ENCODE measurements at places on chromosomes 6 and 20.

DNA sequence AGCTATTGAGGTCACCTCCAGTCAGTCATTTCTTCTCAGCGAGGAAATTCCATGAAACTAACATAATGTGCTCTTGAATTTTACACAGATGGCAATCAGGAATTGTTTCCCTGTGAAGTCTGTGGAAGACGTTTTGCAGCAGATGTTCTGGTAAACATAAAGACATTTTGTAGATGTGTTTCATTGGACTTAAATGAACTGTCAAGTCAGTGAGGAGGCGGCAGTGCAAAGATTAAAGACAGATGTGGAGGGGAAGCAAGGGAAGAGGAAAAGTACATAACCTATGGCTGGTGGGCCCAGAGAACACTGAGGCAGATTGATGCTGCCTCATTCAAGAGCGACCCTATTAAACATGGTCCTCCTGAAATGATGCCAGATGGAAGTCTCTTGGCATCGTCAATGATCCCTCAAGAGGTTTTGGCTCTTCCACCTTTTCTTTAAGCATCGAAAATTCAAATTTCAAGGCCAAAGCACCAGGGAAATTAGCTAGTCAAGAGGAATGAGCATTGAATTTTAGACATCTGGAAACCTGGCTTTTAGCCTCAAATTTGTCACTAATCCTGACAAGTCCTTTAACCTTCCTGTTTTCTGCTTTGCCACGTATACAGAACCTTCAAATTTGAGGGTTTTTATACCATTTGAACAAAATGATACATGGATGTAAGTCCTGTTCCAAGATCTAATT, 20.1 kb downstream of the ZC2HC1B start:
- no peak for DNase-seq

DNA sequence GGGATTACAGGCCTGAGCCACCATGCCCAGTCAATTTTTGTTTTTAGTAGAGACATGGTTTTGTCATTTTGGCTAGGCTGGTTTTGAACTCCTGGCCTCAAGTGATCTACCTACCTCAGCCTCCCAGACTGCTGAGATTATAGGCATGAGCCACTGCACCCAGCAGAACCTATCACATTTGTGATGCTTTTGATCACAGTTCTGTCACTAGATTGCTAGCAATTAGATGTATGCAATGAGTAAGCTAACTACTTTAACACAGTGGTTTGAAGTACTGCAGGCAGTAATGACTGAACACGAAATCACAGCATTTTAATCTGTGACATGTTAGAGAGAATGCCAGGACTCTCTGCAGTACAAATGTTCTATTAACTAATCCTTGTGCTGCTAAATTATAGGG, 19.6 kb upstream of the SAMHD1 start:
- DNase-seq = no peak

DNA sequence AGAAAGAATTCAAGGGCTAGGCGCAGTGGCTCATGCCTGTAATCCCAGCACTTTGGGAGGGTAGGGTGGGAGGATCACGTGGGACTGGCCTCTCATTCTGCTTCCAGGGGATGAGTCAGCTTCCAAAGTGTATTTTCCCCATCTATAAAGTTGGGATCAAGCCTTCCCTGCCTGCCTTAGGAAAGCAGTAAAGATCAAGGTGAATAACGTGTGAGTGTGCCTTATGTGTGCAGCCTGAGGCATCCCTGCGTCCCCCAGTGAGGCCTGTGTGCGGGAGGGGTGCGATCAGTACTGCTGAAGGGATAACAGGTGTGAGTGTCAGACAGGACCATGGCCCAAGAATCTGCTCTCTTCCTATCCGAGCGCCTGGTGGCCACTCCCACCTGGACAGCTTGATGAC, 26.8 kb downstream of the TMEM181 start:
- no peak for DNase-seq

DNA sequence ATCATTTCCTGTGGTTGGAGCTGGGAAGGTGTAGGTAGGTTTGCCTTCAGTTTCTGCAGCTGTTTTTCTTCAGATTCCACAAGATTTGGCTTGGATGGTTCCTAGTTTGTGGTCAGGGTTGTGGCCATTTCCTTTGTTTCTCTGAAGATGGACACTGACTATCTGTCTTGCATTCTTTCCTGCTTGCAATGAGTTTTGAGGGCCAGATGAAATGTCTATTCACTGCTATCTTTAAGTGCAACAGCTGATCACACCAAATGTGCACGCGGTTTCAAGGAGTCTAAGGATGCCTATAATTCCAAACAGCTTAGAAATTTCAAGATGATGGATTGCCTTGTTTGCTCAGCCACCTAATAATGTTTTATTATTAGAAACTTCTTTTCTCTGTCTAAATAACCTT, 28.4 kb downstream of the IL20RA start:
- DNase-seq = no peak

DNA sequence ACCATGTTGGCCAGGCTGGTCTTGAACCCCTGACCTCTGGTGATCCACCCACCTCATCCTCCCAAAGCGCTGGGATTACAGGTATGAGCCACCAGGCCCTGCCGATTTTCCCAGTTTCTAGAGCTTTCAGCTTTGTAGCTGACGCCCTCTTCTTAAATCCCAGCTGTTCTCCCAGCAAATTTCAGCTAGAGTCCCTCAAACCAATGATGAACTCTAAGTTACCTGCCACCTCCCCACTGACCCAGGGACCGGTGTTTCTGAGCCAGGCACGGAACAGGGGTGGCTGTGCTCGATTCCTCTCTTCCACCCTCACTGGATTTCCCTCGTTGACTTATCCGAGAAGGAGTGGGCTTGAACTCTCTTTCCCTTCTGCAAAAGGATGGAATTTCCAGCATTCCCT, 39.1 kb downstream of the SUN5 start:
- no peak for DNase-seq

GRCh38 chr6:23377830-23378229, 748.2 kb upstream of the NRSN1 start:
- no peak for DNase-seq

GRCh38 chr6:162833776-162834175, 106.0 kb downstream of the PACRG start:
- DNase-seq = no peak

- no peak for DNase-seq
These were observed 74.4 kb downstream of the SH3BGRL2 start for GRCh38 chr6:79705456-79705995.

DNA sequence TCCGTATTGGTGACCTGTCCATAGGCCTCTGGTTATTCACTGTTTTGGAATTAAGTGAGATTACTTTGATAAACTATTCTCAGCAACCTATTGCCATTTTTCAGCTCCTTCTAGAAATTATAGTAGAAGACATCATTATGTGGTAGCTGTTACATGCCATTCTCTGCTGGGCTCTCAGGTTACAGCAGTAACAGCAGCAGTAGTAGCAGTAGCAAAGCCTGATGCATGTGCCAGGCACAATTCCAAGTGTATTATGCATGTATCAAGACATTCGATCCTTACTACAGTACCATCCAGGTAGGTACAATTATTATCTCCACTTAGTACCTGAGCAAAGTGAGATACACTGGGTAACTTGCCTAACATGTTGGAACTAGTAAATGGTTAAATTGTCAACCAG, 74.3 kb downstream of the RPS12 start:
- no peak for DNase-seq

GRCh38 chr6:87430499-87430898, 22.7 kb downstream of the CFAP206 start:
- no peak for DNase-seq

- DNase-seq = no peak
These were observed 921.8 kb upstream of the GJE1 start for GRCh38 chr6:141210901-141211300.

DNA sequence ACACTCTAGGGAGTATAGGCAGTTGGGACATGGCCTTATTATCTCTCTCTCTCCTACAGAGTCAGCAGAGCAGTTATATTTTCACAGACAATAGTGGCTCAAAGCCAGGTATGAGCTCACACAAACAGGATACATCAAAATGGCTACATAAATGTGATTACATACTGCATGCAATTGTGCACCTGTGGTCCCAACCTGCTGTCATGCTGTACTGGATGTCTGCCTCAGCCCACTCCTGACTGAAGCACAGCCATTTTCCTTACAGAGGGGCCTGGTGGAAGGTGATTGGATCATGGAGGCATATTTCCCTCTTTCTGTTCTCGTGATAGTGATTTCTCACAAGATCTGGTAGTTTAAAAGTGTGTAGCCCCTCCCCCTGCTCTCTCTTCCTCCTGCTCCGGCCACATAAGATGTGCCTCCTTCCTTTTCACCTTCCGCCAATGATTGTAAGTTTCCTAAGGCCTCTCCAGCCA, 37.0 kb upstream of the SAMHD1 start:
- no peak for DNase-seq

DNA sequence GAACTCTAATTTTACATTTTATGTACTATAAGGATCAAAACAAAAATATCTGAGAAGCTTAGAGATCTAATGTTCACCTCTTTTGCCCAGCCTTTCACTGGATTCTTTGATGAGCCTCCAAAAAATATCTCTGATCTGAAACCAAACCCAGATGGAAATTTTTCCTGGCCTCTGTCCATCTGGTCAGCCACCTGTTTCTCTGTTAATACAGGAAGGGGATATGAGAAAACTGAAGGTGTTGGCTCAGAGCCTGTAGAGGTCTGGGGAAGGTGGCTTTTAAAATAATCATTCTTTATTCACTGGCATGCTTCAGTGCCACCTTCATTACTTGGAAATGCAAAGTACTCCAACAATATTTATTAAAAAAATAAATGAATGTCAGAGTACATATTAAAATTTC, 8.5 kb upstream of the MCM3 start:
- no peak for DNase-seq

GRCh38 chr6:169640351-169640852, 61.4 kb downstream of the WDR27 start:
- DNase-seq = no peak

- DNase-seq = no peak
These were observed 389.9 kb downstream of the DOK5 start for GRCh38 chr20:54865273-54865672.

- DNase-seq = no peak
These were observed 18.3 kb upstream of the RANBP9 start for GRCh38 chr6:13729891-13730290.

GRCh38 chr6:22021966-22022365, 274.9 kb downstream of the PRL start:
- DNase-seq = no peak

DNA sequence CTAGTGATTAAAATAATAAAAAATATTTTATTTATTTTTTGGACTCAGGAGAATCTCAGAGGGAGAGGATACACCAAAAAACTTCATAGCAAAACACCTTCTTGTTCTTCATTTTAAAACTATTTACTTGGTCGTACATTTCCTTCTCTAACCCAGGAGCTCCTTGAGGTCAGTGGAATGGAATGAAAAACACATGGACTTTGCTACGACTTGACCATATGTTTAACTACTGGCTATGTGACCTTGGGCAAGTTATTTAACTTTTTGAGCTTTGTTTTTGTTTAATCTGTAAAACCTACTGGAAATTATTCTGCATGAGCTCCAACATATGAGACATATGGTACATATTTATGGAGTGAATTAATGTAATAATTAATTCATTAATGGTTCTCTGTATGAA, 1005.5 kb upstream of the CITED2 start:
- no peak for DNase-seq

- no peak for DNase-seq
These were observed 34.3 kb downstream of the ISM1 start for GRCh38 chr20:13255356-13255755.

DNA sequence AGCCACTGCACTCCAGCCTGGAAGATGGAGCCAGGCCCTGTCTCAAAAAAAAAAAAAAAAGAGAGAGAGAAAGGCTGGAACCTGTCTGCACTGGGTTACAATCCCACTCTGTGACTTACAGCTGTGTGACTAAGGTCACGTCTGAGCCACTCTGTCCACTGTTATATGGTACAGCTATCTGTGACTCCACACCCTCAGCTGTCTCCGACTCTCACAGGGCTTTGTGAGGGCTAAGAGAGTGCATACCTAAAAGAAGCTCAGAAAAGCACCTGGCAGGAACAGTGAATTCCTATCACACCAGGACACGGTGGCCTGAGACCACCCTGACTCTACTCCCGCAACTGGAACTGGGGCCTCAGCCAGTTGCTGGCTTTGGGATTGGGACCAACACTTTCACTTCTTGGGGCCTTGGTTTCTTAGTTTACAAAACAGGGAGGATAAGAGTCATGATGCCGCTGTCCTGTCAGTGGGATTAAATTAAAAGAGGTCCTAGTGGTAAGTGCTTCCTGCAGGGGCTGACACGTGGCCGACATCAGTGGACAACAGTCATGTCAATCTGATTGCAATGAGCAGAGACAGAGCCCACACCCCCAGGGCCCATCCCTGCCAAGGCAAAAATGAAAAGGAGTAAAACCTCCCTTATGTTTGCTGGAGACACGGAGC, 5.7 kb upstream of the CD93 start:
- no peak for DNase-seq

DNA sequence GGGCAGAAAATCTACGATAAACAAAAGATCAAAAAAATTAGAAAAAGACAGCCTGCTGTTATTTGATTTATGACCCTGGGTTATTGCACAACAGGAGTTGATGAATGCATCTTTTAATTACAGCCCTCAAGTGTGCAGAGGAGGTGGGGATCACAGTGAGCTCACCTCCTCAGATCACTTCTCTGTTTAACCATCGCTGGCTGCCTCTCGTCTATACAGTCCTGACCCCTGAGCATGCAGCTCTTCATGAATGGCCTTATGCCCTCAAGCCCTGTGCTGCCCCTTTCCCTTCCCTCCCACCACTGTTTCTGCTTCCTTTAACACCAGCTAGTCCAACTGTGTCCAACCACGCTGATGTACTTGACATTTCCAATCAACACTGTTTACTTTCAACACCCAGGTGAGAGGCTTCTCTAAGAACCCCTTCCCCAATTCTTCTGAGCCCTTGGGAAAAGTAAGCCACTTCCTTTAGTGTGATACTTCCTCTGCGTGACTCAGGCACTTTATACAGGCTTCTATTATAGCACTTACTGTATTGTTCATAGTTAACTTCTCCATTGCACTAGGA, 60.6 kb upstream of the RIPOR2 start:
- DNase-seq = no peak

GRCh38 chr20:47454298-47455132, 47.2 kb upstream of the NCOA3 start:
- no peak for DNase-seq

- no peak for DNase-seq
These were observed 25.9 kb upstream of the GTSF1L start for GRCh38 chr20:43752561-43753301.

DNA sequence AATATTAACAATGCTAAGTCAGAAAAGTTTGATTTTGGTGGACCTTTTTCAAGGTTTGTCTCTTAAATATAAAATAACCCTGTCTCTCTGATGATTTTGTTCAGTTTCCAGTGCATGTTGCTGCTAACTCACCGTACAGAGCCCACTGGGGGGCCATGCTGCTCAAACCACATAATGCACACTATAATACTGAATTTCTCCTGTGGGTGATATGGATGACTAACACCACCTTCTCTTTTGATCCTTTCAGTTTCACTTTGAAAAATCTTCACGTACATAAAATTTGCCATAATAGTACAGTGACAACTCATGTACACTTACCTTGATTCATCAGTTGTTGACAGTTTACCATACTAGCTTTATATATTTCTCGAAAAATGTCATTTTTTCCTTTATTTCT, 506.6 kb upstream of the MAN1A1 start:
- no peak for DNase-seq

All from caudate nucleus (tissue), 63 donors.